ENCODE measurements at places on chromosomes 6 and 20.
A peak's percentile ranks its signal among the peaks of the same experiment; 100 is the strongest.

DNA sequence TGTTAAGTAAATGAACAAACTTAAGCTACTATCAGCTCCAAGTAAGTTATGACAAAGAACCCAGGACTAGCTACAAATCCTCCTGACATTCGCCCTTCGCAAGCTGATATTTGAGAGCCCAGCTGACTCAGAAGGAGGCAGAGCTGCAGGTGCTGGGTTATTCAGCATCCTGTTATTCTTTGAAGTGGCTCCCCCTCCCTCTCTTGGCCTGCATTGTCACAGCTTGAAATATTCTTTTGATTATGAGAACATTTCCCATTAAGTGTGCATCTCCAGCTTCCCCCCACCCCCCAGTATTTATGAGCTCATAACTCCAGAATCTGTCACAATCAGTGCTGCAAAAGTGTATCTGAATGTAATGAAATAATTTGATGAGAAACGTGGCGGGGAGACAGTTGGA is 78.8 kb upstream of the RALY start:
- DNase-seq: no peak

GRCh38 chr20:43572891-43573290 is 14.1 kb downstream of the SGK2 start:
- no peak for DNase-seq

GRCh38 chr6:130796313-130796905 is 30.8 kb upstream of the SMLR1 start:
- peak; percentile 4 for DNase-seq

- no peak for DNase-seq
Measured at GRCh38 chr6:154360476-154360875, 3.9 kb upstream of the IPCEF1 start.

GRCh38 chr6:168041928-168042327 is 37.1 kb downstream of the FRMD1 start:
- DNase-seq: no peak

- DNase-seq: no peak
Measured at GRCh38 chr20:10522328-10522727, 87.2 kb downstream of the SLX4IP start.

DNA sequence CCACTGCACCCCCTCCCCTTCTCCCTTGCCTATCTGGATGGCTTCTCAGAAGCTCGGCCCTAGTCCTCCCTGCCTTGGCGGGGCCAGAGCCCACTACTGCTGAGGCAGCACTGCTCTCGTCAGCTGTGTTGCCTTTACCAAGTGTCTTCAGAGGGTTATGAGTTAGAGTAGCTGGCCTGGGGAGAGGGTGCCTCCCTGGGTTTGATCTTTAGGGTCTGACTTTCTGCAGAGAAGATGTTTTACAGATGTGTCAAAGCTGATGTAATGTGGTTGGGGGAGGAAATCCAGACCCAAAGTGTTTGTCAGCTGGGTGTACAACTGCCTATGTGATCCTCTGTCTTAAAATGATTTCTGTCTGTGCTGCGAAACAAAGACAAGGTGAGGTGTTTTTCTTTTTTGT is 30.4 kb upstream of the PI16 start:
- DNase-seq: no peak

DNA sequence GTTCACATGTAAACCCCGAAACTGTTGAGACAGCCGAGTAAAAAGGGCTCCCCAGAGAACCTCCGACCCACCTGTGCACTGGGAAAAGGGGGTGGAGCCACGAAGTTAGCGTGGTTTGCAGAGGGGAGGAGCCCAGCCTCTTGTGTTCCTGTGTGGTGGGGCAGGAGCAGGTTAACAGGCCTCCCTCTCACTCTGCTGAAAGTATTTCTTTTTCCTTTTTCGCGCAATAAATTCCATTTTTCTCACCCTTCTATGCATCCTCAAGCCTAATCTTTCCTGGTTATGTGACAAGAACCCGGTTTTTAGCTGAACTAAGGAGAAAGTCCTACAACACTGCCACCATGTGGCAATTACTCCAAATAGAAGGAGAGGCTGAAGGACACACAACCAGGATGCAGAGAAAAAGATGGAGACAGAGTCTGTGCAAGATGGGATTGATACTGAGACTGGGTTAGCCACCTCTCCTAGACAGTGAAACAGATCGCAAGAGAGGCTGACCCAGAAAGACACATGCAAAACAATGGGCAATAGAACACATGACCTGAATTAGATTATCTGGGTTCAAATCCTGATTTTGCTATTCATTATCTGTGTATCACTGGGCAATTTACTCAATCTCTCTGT is 168.7 kb upstream of the PRSS16 start:
- DNase-seq: peak; percentile 39

GRCh38 chr20:17501701-17502100 is 29.5 kb downstream of the BFSP1 start:
- DNase-seq: no peak

- no peak for DNase-seq
Measured at GRCh38 chr20:52993076-52993475, 20.9 kb downstream of the TSHZ2 start.

- no peak for DNase-seq
Measured at GRCh38 chr6:63940056-63940455, 304.5 kb downstream of the PHF3 start.

DNA sequence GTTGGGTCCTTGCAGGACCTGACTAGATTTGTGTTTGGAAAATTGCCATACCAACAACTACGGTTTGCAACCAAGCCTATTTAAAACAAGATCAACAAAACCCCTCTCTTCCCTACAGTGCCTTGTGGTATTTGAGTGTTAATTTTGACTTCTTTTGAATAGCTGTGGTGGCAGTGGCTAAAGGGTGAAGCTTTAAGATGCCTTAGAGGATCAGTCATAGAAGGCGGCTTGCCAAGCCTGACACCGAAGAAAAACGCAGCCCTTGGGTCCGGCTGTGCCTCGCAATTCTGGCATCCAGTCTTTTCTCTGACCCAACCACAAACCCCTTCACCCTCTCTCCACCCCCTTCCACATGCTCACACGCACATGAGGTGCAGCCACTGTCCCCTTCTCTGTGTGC is 32.6 kb downstream of the BMP6 start:
- peak; percentile 59 for DNase-seq

DNA sequence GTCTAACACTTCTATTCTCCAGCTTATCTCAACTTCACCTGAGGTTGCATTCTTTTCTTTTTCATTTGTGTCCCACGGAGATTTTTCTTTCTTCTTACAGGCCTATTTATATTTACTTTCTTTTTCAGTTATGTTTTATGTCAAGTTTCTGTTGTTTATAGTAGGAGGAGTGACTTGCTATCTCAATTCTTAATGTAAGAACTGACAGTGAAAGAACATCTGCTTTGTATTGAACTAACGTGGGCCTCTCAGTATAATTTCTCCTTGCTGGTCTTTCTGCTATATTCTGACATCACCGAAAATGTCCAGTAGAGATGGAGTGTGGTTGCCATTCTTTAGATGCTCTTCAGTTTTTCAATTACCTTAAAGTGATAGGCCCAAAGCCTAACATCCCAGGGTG is 521.7 kb downstream of the EPM2A start:
- DNase-seq: no peak

GRCh38 chr6:81331526-81331925 is 421.0 kb downstream of the TENT5A start:
- DNase-seq: no peak

DNA sequence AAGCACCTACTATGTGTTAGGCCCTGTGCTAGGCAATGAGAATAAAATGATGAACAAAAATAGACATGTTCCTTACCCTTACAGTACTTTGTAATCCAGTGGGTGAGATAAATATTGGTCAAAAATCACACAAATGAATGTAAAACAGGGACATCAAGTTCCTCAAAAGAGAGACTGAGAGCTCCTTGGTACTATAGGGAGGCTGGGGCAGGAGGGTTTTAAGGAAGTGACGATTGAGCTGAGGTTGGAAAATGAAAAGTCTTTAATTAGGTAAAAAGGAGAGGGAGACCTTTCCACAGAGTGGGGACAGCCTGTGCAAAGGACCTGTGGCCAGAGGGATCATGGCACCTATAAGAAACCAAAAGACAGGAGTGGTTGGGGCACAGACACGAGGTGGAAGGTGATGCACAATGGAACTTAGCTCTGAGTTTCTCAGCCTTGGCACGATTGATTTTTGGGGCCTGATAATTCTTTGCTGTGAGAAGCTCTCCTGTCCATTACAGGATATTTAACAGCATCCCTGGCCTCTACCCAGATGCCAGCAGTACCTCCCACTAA is 140.3 kb downstream of the CEP57L1 start:
- DNase-seq: no peak

DNA sequence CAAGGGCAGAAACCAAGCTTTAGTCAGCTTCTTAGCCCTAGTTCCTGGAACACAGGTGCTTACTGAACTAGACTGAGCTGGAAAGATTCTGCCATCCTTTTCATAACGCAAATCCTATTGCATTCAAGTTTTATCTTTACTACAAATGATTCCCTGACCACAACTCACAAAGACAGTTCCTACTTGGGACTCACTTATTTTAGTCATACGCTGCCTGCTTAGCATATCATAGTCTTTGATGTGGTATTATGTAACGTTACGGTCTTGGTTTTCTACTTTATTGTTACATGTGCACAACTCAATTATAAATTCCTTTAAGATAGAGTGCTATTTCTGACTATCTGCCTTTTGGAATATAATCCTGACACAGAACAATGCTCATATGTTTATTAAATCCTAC is 59.1 kb downstream of the BLOC1S5 start:
- no peak for DNase-seq

- no peak for DNase-seq
Measured at GRCh38 chr6:38117281-38117680, 297.8 kb downstream of the ZFAND3 start.

DNA sequence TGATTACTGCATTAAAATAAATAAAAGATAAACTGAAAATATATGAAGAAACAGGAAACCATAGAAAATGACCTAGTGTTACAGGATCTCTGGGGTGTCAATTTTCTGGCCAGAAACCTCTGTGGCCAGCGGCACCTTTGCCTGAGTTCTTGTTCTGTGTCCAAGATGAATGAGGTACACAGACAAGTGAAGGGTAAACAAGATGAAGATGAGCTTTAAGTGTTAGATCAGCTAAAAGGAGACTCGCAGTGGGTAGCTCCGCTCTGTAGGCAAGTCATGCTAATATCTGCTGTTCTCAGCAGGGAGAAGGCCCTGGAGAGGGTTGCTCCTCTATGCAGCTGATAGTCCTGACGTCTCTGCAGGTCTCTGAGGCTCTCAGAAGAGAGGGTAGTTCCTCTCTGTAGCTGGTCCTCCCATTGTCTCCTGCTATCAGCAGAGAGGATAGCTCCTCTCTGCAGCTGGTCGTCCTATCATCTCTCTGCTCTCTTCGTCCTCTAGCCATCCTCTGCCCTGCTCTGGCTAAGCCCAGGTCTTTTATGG is 35.9 kb upstream of the TBC1D22B start:
- no peak for DNase-seq

- DNase-seq: peak; percentile 29
Measured at GRCh38 chr6:159400826-159401225, 231.6 kb downstream of the FNDC1 start.

DNA sequence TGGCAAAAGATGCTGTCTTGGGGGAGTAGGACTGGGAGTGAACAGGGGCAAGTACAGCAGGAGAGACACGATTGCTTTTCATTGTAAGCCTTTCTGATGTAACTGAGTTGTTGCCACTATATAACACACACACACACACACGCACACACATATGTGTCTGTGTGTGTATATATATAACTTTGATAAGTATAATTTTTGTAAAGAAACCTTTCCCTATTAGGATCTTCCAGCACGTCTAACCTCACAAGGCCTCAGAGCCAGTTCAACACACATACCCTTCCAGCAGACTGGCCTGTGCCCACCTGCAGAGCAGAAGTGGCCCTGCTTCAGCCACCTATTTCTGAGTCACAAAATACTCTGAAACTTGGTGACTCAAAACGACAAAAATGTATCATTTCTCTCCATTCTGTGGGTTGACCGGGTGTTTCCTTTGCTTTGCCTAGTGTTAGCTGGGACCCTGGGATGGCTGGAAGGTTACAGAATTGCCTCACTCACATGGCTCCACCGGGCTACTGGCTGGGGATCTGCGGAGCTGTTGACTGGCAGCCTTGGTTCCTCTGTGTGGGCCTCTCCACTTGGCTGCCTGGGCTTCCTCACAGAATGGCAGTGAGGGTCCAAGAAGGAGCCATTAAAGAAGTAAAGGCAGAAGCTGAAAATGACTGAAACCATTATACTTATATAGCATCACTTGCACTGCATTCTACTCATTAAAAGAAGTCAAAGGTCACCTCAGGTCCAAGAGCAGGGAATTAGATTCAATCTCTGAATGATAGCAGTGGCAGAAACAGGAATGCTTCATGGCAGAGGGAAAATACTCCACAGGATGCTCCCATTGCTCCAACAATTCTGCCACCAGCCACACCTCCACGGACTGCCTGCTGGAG is 126.4 kb downstream of the BANF2 start:
- no peak for DNase-seq

DNA sequence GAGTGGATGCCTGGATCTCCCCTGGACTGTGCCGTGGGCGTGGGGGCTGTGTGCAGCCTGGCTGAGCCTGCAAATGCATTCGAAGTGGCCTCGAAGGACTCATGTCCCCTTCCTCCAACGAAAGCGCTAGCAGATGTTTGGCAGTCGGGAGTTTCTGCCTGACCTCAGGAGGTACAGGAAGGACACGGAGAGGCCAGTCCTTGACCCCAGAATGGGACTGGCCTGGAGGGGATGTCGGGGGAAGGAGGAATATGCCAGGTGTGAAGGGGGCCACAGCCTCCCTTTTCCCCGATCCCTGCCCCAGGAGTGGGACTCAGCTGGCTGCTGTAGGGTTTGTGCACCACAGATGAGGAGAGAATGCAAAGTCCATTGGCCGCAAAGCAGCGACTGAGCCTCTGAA is 45.6 kb downstream of the APCDD1L start:
- DNase-seq: no peak

GRCh38 chr6:100775667-100776066 is 105.5 kb downstream of the ASCC3 start:
- no peak for DNase-seq
